SW480 (cell line): ENCODE measurements at places on chromosomes 3 and 15.

GRCh38 chr15:29150515-29151483, 118.8 kb downstream of the NSMCE3 start:
- DNase-seq: no peak

DNA sequence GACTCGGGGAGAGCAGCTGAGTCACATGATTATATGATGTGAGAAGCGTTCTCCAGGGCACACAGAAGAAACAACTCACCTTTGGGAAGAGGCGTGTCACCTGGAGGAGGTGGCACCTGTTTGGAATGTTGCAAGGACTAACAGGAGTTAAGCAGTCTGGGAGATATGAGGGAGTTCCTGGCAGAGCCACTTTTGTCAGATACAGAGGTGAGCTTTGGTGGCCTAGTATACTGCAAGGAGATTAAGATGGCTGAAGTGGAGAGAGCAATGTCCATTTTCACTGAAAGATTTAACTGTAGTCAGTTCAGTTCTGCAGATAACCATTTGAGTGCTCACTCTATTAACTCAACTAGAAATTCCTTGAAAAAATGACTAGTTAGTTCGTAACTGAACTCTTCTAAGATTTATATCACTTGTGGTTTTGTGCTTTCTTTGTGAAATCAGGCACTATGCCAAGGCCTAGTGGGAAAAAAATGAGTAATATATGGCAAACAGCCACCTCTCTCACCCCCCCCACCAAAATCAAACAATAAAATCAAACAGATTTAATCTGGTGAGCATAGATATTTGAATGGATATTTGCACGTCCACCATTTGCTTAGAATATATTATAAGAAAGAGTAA, 61.3 kb downstream of the CRYBG3 start:
- DNase-seq: no peak

DNA sequence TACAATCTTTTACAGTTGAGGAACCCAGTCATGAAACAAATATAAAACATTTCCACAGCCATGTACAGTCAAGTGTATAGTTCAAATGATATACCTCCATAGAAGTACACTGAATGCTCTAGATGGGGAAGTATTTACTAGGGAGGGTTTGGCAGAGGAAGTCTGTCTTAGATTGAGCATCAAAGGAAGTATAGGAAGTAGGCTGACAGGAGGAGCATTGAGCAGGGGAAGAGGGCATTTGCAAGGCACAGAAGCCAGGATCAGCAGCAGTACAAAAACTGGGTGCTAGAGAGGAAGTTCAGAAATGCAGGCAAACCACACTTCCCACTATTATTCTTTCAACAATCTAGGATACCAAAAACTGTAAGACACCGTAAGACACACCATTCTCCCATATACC, 122.6 kb downstream of the ANO10 start:
- DNase-seq: no peak

GRCh38 chr15:57505056-57505715, 86.5 kb upstream of the MYZAP start:
- DNase-seq: no peak

DNA sequence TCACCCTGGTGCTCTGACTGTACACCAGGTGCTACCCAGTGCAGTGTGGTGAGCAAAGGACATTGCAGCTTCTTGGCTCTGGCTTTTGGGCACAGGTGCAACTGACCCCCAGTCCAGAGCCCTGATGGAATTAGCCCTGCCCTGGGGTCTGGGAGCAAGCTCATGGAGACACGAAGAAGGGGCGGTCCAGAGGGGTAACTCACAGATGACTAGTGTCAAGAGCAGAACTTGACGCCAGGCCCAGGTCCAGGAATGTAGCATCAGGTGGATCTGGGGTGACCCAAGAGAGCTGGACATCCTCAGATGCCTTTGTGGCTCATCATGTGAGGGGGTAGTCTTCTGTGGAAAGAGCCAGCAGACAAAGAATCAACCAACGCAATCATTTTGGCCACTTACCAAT, 88.9 kb downstream of the ASB7 start:
- no peak for DNase-seq

- DNase-seq: peak; percentile 28
Measured at GRCh38 chr3:101695779-101696372, 9.4 kb upstream of the RPL24 start.

DNA sequence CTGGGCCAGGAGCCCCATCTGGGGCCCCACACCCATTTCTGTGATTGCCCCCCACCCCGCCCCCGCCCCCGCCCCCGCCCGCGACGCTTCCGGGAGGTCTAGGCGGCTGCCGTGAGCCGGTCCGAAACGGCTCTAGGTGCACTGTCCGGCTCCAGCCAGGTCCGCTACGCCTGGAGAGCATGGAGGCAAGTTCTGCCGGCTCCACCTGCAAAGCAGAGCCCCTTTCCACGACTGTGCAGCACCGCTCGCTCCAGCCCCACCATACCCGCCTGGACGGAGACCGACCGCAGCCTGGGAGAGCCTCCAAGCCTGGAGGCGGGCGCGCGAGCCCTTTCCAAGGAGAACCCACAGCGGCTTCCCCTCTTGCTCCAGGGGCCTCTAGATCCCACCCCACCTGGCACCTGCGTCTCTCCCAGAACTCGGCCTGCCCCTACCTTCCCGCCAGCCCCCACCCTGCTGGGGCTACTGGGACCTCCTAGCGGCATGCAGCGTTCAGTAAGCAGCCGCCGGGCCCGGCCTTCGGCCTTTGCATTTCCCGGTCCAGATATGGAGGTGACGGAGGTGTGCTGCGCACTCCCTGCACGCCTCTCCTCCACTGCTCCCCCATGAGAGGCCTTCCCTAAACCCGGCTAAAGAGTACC, 66.2 kb downstream of the KLF13 start:
- DNase-seq: no peak

- peak; percentile 11 for DNase-seq
Measured at GRCh38 chr15:31752065-31752762, 278.1 kb upstream of the CHRNA7 start.

DNA sequence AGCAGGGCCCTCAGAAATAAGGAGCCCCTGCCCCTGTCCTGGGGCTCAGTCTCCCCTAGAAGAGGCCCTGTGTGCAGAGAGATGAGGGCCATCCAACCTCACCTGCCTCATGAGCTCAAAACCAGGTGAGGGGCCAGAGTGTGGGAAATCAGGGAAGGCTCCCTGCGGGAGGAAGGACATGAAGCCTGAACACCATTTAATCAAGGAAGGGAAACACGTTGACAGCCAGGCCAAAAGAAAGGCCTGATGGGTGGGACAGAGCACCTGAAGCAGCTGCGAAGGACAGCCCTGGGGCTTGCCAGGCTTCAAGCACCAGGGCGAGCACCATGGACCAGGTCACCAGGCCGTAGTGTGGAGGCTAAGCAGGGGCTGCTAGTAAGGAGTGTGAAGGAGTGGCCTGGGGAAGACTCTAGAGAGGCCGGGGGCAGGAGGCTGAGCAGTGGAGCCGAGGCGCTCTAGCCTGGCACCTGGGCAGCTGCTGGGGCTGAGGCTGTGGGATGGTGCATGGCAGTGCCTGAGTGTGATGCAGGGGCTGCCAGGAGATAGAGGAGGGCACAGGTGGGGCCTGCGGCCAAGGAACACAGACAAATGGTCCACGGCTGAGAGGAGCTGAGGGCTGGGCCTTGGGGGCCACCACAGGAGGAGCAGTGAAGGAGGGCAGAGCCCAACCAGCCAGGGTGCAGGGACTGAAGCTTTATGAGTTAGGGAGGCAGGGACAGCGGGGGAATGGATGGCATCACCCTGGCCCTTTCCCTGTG, 16.1 kb downstream of the ACAA1 start:
- DNase-seq: no peak
